ENCODE measurements at places on chromosomes 7 and 10.

DNA sequence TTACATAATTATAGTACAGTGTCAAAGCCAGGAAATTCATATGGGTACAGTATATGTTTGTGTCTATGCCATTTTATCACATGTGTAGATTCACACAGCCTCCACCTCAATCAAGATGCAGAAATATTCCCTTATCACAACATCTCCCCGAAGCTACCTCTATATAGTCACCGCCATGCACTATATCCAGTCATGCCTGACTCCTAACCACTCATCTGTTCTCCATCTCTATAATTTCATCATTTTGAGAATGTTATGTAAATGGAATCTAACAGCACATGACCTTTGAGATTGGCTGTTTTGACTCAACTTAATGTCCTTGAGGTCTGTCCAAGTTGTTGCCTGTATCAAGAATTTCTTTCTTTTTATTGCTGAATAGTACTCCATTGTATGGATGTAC lies 22.3 kb upstream of the SLC25A13 start:
- no peak for DNase-seq

GRCh38 chr10:106078895-106079576 lies 1085.5 kb downstream of the SORCS1 start:
- DNase-seq = no peak

- DNase-seq = no peak
These were observed 43.7 kb upstream of the DGKI start for GRCh38 chr7:137890449-137890921.

DNA sequence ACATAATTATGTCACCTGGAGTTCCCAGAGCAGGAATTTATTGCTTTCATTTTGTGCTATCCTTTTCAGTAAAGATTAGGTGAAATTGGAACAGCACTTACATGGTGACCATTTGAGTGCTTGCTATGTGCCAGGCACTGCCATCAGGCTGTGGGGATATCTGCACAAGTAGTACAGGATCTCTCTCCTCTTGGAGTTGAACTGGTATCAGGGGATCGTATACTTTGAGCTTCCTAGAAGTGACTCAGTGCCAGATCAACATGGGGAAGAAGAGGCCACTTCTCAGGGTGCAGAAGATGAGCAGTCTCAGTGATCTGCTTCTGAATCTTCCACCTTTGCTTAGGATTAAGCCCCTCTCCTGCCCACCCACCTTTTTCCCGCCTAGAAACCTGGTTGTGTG lies 29.5 kb downstream of the SGPL1 start:
- no peak for DNase-seq

DNA sequence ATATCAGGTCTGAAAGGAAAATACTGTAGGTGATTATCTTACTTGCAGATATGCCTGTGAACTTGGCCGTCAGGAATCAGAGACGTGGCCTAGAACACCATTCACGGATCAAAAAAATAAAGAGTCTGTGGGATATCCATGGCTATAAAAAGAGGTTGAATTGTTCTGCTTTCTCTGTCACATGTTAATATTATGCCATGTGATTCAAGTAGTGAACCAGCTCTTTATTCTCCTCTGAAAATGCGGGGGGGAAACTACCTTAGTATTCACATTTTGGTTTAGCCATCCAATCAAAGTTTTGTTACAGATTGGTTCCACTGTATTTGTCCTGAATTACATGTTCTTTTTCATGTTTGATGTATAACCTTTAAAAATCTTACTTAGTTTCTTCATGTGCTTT lies 120.5 kb downstream of the CCNY start:
- DNase-seq = no peak

GRCh38 chr10:44854693-44855350 lies 56.3 kb upstream of the TMEM72 start:
- DNase-seq = no peak

- DNase-seq = no peak
These were observed 67.8 kb upstream of the CSTF2T start for GRCh38 chr10:51767103-51767763.

GRCh38 chr7:85010306-85010705 lies 176.6 kb downstream of the SEMA3D start:
- no peak for DNase-seq

DNA sequence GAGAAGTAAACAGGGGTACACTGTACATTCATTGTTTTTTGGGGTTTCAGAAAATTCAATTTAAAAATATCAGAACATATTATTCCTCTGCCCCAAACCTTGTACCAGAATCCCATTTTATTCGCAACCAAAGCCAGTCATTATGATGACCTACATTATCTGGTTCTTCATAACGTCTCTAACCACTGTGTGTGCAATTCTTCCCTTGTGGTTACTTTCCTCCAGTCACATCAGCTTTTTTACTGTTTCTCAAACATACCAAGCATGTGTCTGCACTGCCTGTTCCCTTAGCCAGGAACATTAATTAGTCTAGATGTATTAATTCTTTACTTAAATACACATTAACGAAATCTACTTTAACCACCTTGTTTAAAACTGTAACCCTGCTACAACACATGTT lies 64.8 kb downstream of the THSD7A start:
- DNase-seq = no peak

DNA sequence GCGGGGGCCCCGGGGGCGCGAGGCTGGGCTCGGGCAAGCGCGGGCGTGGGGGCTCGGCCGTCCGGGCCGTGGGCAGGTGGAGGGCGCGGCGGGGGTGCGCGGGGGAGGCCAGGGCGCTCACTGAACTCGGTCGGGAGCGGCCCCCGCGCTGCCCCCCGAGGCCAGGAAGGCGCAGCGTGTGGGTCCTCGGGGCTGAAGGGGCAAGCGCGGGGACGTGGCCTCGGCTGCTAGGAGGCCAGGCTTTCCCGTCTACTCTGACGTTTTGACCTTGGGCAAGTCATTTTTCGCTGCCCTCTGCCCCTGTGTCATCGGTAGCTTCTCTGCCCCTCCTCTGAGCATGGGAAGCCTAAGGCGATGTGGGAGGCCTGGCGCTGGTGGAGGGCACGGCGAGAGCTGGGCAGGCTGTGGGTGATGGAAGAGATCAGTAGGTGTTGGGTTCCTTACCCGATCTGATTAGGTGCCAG lies 441 bp downstream of the FBH1 start:
- DNase-seq = no peak

DNA sequence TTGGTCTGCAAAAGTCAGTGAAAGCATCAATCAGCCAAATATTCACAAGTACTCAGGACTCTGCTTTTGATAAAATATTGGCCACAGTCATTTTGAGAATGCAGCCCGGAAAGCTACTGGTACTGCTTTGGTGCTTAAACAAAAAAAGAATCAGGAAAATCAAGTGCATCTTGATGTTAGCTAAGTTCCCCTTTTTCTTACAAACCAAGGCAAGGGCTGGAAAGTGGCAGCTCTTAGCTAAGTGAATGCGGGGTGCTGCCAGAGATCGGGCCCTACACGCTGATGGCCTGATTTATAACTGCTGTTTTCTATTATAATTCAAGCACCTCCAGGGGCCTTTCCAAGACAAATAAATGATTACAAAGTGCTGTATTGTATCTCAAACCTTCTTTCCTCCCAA lies 136.8 kb upstream of the MGMT start:
- no peak for DNase-seq

DNA sequence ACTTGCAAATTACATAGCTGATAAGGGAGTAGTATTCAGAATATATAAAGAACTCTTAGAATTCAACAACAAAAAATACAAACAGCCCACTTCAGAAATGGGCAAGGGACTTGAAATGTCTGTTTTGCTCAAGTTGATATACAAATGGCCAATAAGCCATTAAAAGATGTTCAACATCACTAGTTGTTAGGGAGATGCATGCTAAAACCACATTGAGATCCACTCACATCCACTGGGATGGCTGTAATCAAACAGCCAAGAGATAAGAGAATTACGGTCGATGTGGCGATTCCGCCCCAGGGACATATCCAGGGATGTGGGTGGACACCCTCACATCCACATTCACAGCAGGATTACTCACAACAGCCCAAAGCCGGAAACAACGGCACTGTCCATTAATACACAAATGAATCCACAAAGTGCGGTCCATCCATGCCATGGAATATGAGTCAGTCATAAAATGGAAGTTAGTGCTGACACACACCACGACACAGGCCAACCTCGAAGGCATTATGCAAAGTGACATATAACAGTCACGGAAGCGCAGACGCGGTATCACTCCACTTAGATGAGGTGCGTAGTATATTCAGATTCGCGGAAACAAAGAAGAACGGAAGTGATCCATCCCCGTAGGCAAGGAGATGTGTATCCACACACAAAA lies 227.8 kb downstream of the DNAJB6 start:
- no peak for DNase-seq

All from CMK (cell line).